ENCODE measurements at places on chromosomes 3 and 15.
A peak's percentile ranks its signal among the peaks of the same experiment; 100 is the strongest.

GRCh38 chr3:10505050-10505790, at the start of gene ATP2B2:
TSS of gene ATP2B2 (minus strand) at chr3:10505586. CDS start at chr3:10449543, 56,043 bp downstream.
- peak; percentile 68 for DNase-seq

DNA sequence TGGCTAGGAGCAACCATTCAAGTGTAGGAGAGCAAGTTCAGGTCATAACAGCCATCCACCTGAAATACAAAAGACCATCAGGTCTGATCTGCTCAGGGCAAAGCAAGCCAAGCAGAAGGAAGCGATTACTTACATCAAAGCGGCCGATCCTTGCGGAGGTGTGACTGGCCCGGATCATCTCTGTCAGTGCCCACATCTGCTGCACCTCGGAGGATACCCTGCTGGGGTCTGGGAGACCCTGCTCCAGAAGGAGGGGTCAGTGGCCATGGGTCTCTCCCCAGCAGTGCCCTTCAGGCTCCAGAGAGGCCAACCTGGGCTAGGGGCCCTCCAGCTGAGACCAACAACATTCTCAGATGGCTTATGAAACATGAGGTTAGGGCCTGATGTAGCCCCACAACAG, 2.5 kb upstream of the AMT start:
- no peak for DNase-seq

DNA sequence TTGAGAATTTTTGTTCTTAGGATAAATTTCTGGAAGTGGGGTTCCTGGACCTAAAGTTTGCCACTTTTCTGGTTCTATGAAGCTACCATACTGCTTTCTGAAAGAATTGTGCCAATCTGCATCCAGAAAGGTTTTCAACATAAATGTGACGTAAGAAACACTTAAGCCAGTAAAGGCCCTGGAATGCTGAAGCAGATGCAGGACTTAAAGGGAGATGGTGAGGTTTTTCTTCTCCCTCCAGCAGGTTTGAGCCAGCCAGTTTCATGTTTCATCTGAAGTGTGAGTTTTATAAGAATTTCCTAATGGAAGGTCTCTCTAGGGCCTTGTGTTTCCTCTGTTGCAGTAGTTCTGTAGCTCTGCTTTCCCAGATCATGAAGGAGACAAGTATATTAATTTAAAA, 33.1 kb downstream of the ZNF592 start:
- DNase-seq: no peak

DNA sequence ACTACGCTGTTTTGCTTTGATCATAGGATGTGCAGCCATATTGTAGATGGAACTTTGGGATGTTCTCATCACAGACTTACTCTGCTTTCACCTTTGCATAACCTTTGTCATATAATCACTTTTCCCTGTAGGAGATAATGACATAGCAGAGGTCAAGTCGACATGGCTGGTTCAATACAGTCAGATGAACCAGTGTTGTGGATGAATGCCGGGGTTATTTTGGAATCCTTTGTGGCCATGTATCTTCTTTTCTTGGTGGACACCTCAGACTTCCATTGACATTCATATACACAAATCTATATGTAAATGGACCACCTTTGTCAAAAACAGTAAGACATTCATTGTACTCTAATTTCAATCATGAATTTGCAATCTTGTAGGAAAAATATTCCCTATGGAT, 180.2 kb downstream of the PTPRG start:
- no peak for DNase-seq

- DNase-seq: no peak
These were observed 6.7 kb downstream of the CA12 start for GRCh38 chr15:63374686-63375520.

- DNase-seq: no peak
These were observed 51.0 kb upstream of the FURIN start for GRCh38 chr15:90817117-90818057.

GRCh38 chr3:39098473-39099000, 8.9 kb downstream of the GORASP1 start:
- DNase-seq: no peak

DNA sequence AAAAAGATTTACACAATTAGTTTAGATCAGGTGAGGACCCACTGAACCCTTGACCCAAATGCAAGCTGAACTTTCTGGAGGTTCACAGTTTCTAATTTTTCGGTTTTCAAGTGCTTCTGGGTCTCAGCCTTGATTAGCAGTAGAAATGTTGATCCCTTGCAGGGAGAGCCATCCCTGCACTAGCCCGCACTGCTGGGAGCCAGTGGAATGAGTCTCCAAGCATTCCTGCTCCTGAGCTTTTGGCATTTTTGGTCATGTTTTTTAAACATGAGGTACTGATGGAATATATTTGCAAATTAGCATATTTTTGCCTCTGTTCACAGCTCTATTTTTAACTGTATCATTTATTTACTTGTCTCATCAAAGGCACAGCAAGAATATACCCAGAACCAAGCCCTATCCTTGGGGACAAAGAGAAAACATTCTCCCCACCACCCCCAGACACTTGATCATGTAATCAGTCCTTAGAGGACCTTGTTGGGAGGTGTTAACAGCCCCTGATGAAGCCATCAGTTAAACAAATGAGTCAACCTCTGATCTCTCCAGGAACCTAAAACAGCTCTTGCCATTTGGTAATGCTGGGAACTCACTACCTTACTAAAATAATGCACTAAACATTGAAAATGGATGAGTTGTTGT, 119.0 kb upstream of the CTDSPL start:
- DNase-seq: no peak

- no peak for DNase-seq
These were observed 32.0 kb downstream of the ZBTB38 start for GRCh38 chr3:141400073-141400971.

GRCh38 chr3:157027861-157028745, 131.8 kb downstream of the CCNL1 start:
- DNase-seq: no peak

GRCh38 chr3:66819993-66820501, 178.1 kb upstream of the KBTBD8 start:
- no peak for DNase-seq

- no peak for DNase-seq
These were observed 61.0 kb downstream of the RHCG start for GRCh38 chr15:89435362-89435761.

- DNase-seq: no peak
These were observed 38.2 kb downstream of the VPS13C start for GRCh38 chr15:62021991-62022600.

GRCh38 chr3:24829629-24830229, 335.1 kb upstream of the THRB start:
- DNase-seq: peak; percentile 62

- no peak for DNase-seq
These were observed 199.2 kb downstream of the GHSR start for GRCh38 chr3:172249039-172249438.

GRCh38 chr15:57797568-57798267, 91.2 kb downstream of the POLR2M start:
- no peak for DNase-seq

DNA sequence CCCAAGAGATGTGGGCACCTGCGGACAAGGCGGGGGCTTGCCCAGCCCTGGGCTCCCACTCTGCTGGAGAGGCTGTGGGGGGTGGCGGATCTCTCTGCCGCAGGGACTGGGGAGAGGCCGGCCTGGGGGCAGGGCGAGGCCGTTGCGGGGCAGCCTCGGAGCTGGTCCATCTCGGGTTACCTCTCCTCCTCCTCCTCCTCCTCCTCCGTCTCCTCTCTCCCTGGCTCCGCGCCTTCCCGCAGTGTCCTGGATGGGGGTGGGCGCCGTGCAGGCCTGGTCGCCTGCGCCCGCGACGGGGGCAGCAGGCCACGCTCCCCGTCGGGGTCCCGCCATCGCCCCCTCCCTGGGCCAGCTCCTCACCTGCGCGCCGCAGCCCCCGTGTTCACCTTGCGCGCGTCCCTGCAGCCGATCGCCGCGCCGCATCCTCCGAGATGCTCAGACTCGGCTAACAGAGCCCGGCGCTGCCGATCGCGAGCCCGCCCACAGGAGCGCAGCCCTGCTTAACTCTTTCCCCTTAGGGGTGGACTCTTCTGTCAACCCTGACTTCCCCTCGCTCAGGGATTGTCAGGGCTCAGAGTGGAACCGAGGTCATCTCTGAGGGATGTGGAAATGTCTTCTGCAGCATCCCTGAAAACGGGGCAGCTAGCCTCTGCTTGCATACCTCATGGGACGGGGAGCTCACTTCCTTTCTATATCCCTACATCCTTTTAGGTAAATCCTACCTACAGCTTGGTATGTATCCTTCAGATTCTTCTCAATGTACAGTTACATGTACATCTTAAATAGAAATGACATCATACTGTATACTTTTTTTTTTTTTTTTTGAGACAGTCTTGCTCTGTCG, at the start of gene PRRT3:
PRRT3 (minus strand) TSS at position 447 of the 844 bp plus-strand sequence. CDS start 2,293 bp downstream, outside the sequence.
- peak; percentile 81 for DNase-seq

DNA sequence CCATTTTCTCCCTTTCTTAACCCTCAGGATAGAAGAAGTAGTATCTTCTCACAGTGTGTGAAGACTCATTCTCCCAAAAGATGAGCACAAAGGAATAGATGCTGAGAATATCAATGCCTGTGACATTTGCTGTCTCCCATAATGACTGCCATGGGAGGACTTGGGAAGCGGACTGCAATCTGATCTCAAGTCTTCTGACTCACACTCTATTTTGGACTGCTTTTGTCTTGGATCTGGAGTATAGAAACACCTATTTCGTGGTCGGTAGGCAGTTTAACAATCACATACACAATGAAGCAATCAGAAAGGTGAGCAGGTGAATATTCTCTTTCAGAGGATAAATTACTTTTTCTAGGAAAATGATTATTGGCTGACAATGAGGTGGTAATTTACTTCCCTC, 852.0 kb downstream of the FHIT start:
- no peak for DNase-seq

- DNase-seq: no peak
These were observed 31.8 kb downstream of the LPP start for GRCh38 chr3:188185717-188186251.

DNA sequence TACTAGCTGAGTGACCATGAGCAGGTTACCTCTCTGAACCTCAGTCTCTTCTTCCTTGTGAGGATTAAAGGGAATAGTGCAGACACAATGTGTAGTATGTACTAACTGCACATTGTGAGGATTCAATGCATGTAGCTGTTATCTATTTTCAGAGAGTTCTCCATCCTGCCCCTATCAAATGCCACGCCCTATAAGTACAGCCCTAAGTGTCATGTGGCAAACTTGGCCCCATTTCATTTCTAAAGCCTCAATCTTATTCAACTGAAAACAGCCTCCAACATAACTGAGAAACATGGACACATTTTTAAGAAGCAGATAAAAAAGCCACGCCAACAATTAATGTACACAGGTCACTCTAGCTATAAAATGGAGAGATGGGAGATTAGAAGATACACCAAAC, 220.0 kb downstream of the TBL1XR1 start:
- DNase-seq: no peak

- peak; percentile 92 for DNase-seq
These were observed at the start of gene TLNRD1 for GRCh38 chr15:81000624-81001151. TSS of gene TLNRD1 (plus strand) at chr15:81000923. CDS start at chr15:81002272, 1,349 bp downstream.

DNA sequence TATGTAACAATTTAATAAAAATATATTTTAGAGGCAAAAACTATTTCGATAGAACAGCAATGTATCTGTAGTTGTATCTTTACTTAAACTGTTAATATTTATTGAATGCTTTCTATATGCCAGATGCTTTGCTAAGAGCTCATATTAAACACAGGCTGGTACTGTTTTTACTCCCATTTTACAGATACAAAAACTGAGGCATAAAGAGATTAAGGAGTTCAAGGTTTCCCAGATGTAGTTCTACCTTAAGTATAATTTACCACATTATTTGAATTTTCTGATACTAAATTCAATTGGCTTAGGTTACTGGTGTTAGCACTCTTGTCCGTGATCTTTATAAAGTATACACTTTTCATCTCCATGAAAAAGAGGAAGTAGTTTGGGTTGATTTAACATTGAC, 149.8 kb downstream of the ROBO2 start:
- DNase-seq: no peak

DNA sequence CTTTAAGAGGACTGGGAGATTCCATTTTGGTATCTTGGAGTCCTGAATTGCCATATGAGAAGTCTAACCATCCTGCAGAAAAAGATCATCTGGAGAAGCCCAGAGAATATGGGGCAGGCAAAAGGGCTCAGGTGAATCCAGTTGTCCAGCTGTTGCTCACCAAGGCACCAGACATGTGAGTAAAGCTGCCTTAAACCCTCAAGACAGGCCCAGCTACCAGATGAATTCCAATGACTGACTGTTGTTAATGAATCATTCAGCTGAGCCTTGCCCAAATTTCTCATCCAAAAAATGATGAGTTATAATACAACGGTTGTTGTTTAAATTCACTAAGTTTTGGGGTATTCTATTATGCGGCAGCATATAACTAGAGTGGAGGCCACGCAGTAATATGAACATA, 22.0 kb upstream of the NANOGP8 start:
- DNase-seq: no peak

GRCh38 chr15:65033659-65034269, 4.3 kb upstream of the MTFMT start:
- DNase-seq: no peak

GRCh38 chr15:82739086-82739485, 29.4 kb upstream of the AP3B2 start:
- DNase-seq: no peak

DNA sequence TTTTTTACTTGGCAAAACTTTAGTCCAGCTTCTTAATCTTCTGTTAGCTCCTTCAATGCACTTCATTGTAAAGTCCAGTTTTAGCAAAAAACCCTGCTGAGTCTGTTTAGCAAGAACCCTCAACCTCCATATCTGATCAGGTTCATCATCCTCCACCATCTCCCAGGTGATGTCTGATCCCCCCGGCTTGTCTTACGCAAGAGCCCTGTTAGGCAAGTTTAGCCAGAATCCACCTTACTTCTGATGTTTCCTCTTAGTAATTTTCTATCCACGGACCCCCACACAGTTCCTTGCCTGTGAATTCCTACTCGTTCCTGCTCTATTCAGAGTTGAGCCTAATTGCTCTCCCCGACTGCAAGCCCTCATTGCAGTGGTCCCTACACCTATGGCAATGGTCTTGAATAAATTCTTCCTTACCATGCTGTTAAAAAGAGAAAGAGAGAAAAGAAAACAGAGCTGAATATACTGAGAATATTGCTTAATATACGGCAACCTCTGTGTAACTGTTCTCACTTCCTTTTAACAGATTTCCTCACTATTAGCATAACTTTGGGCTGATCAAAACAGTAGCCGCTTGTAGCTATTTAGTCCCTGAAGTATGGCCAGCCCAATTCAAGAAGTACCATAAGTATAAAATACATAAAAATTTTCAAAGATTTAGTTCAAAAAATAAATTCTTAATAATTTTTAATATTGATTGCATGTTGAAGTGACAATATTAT, 78.7 kb upstream of the MME start:
- no peak for DNase-seq
